ENCODE measurements at places on chromosomes 3 and 15.

DNA sequence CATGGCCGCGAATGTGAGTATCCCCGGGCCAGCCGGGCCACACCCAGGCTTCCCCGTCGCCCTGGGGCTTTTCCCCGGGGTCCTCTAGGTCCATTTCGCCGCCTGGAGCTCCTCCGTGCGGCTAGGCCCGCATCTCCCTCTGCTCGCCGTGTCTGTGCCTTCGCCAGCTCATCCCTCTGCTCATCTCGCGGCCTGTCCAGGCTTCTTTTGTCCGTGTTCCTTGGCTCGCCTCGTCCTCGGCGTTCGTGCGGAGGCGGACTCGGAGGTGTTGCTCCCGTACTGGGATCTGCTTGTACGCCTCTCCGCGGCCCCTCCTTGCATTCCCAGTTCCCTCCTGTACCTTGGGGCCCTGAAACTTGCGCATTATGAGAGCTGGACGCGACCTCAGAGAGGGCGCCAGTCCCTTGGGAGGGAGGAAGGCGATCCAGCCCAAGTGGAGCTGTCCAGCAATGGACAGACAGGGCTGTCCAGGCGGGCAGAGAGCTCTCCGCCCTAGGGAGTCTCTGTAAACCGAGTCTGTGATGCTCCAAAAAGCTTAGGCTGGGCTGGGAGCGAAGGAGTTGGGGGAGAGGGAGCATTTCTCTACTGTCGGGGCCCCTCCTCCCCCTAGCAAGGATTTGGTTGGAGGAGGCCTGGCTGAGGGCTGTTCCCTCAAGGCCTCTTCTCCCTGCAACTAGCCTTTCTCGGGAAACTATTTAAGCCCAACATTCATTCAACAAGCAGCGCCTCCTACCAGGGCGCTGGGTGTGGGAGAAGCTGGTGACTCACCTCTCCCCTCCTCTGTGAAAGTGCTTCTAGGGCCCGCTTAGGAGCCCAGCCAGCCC lies 553 bp downstream of the TMEM43 start:
- DNase-seq, result peak; percentile 45

DNA sequence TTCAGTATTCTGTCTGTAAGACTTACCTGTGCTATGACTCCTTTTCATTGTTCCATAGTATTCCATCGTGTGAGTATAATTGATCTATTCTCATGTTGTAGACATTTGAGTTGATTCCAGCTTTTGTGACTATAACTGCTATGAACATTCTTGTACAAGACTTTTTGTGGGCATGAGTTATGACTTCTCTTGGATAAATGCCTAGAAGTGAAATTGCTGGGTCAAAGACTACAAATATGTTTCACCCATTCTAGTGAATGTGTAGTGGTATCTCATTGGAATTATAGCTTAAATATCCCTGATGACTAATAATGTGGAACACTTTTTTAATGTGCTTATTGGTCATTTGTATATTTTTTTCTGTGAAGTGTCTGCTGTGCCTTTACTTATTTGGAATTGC lies 27.6 kb upstream of the NPHP3 start:
- DNase-seq, result no peak

- peak; percentile 49 for DNase-seq
These were observed 219.9 kb upstream of the IGF1R start for GRCh38 chr15:98428253-98428989.

DNA sequence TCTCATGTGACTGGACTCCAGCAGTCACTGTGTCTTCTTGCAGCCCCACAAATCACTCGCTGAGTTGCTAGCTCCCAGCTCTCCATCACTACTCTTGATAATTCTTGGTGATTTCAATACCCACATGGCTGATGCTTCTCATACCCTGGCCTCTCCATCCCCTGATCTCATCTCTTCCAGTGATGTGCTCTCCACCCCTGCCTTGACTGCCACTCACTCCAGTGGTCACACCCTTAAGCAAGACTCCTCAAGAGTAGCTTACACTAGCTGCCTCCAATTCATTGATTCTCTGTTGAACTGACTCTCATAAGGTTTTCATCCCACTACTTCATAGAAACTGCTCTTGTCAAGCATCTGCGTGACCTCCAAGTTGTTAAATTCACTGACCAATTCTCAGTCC lies 837 bp downstream of the GRK7 start:
- DNase-seq, result no peak

GRCh38 chr15:57444877-57445513 lies 68.7 kb downstream of the CGNL1 start:
- DNase-seq, result no peak

- DNase-seq, result no peak
These were observed 69.4 kb downstream of the BFSP2 start for GRCh38 chr3:133469140-133469731.

DNA sequence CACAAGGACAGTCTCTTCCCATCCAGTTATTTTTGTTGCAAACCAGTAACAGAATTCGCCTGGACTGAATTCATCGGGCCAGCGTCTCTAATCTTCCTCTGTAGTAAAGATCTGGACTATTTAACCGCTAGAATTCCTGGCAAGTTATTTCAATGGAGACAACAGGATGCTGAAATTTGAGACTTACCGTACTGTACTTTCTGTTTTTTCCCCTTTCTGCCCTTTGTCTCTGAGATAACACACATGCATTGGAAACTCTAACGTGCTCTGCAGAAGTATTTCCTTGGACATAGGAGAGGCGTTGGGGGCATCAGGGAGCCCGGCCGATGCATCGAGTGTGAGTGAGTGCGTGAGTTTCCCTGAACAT lies 61.5 kb downstream of the ASB7 start:
- DNase-seq, result no peak

- DNase-seq, result no peak
These were observed 44.5 kb downstream of the POC1A start for GRCh38 chr3:52109611-52110301.

DNA sequence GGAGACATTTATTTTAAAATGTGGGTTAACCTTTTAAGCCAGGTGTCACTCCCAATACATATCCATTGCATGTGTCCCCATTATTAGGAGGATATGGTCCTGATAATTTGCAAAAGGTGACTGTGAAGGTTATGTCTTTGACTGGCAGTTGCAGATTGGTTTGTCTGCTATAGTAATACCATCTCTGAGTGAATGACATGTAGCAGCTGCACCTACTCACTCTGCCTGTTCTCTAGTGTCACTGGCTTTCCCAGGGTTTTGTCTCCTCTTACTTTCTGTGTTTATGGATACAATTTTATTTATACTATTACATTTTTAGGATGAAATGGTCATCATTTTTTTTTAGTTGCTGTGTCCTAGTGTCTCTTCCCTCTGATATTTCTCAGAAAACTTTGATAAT lies 393.2 kb downstream of the C3orf38 start:
- no peak for DNase-seq

DNA sequence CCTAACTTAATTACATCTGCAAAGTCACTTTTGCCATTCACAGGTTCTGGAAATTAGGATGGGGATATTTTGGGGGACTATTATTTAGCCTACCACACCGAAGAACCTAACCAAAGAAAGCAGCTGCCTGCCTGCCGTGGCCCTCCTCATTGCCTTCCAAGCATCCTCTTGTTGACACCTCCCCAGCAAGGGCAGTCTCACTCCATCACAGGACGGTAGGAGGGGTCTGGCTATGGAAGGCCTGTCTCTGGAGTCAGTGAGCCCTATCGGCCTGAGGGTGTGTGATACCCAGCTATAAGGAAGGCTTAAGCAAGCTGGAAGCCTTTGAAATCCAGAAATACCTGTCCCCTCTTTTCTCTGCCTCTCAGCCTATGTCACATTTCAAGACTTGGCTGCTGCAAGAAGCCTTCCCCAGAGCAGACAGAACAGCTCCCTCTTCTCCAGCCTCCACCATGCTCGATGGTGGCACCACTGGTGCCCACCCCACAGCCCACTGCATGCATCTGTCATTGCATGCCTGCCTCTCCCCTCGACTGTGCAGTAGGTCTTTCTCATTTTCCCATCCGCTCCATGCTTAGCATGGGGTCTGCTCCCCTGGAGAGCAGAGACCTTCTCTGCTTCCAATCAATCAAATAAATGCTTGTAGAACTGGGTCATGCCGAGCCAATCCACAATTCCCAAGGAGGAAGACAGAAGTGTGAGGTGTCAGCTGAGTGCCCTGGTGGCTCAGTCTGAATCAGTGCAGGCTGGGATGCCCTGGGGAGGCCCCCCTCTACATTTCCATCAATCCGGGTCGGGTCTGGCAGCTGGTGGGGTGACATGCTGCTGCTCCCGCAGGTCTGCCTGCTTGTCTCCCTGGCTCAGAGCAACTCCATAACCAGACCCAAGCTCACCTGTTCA lies 23.9 kb upstream of the LOXL1 start:
- DNase-seq, result no peak

GRCh38 chr3:196968233-196969133 lies at the start of gene PIGZ:
Gene PIGZ (minus strand): TSS chr3:196968833. CDS start chr3:196952031, 16,802 bp downstream.
- DNase-seq, result peak; percentile 8

DNA sequence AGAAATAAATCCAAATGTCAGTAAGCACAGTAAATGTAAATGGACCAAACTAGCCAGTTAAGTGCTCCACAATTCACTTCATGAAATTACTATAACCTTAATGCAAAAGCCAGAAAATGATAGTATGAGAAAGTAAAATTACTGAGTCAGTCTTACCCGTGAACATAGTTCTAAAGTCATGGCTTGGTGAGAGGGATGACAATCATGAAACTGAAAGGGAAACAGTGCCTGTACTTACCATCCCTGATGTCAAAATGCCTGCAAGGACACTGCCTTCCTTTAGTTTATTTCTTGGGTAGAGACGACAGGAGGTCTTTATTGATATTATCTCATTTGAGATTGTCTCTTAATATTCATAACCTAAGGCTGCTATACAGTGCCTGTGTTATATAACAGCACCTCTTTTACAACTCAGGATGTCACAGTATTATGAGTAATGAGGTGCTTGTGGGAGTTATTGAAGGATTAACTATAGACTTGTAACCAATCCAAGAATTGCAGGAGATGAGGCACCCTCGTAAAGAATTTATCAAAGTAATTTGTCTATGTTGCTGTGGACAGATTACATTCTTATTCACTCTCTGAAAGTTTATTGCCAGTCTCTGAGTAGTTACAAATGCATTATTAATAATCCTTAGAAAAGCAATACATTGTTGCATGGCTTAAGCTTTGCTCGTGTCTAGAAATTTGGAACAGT lies 142.9 kb upstream of the BFSP2 start:
- DNase-seq, result no peak

DNA sequence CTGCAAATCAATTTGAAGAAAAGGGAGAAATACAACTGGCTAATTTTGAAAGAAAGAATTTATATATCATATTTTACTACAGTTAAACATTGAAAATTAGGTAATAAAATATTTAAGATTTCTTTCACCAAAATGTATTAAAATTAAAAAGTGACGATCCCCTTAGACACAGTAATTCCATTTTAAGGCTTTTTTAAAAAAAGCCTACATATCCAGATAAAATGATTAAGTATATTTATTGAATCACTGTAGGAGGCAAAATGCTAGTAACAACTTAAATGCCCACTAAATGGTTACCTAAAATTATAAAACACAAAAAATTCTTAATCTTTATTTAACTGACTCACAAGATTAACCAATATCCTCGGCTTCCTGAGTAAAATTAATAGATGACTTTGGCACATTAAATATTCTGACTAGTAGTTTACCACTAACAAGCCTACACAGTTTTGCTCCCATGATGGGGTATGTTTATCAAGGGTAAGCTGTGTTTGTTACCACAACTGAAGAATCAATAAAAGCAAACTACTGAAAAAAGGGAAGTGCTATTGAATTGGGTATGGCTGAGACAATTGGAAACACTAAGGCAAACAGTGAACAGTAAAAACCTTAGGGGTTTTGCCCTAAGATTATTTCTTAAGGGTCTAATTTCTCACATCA lies 28.4 kb downstream of the ANKRD28 start:
- no peak for DNase-seq

GRCh38 chr3:130709671-130710070 lies 37.0 kb downstream of the PIK3R4 start:
- no peak for DNase-seq

DNA sequence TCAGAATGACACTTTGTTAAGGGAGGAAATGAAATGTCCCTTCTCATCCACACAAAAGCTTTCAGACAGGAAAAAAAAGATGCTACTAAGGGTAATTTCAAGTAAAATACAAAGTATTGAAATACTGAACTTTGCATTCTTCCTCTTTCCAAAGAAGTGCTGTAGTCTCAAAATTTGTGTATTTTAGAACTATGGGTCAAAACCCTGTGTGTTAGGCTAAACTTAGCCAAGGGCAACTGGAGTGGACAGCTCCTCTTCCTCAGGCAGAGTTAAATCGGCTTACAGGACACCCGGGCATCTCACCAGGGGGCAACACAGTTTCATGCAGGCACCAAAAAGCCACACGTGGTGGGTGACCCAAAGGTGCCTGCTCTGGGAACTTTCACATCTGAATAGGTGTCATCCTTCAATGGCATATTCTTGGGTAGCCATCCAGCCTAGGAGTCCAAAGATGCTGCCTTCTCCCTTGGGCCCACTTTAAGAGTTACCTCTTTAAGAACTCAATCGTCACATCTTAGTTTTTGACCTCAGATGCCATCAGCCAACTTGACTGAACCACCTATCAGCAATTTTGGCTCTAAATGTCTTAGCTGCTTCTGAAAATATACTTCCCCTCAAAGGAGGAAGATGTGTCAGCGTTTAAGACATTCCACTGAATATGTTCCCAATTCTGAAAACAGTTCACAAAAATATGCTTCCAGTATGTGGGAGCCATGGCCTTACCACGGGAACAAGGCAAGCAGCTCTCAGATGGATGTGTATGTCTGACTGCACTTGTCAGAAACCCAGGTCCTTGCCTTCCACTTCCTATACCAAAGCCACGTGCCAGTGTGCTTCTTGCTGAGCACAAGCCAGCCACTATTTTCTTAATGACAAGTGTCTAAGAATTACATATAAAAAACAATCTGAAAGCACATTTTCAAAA lies 32.2 kb upstream of the MUC13 start:
- DNase-seq, result no peak

DNA sequence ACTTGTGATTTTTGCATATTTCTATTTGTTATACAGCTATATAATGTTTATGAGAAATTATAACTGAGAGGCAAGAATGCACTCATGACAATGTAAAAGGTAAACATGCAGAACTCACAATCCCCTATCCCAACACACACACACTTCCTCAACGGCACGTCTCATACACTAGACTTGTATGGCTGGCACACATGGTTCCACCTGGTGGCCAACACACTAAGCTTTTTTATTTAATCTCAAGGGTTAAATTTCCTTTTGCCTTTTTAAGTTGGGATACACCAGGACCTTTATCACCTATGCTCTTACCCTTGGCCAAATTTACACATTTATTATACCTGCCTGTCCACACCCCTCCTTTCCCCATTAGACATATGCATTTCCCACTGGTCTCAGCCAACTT lies 88.6 kb upstream of the PSMD6 start:
- DNase-seq, result no peak

- DNase-seq, result no peak
These were observed 1.3 kb downstream of the FEM1B start for GRCh38 chr15:68278595-68279405.

All from stimulated activated CD8-positive, alpha-beta memory T cell treated with anti-CD3 and anti-CD28 coated beads, Interleukin-15, amount 100 ng/mL, for 48 hours (primary cell).